Stimulated activated CD8-positive, alpha-beta memory T cell treated with anti-CD3 and anti-CD28 coated beads, Interleukin-7, amount 100 ng/mL, for 1 hour (primary cell): ENCODE measurements at places on chromosomes 7 and 10.
A peak's percentile ranks its signal among the peaks of the same experiment; 100 is the strongest.

GRCh38 chr7:80879849-80880248 is 39.0 kb downstream of the SEMA3C start:
- DNase-seq, result no peak

DNA sequence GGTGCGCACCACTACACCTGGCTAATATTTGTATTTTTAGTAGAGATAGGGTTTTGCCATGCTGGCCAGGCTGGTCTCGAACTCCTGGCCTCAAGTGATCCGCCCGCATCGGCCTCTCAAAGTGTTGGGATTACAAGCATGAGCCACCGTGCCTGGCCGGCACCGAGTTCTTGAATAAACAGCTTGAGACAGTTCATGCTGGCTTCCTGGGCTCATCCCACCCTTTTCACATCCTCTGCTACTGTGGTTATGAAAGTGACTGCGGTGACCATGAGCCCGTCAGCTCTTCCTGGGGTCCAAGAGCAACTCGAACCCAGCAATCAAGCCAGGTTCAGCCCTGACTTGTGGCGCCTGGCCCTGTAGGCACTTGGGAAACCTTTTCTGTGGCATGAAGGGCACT is 38.7 kb downstream of the HIP1 start:
- no peak for DNase-seq

GRCh38 chr7:23712368-23713284 is 2.6 kb downstream of the STK31 start:
- DNase-seq, result no peak

- DNase-seq, result peak; percentile 8
Measured at GRCh38 chr7:77696643-77697534, 630 bp downstream of the RSBN1L start.

GRCh38 chr10:74078037-74078436 is 72.6 kb downstream of the AP3M1 start:
- DNase-seq, result peak; percentile 6

GRCh38 chr10:117965984-117966383 is 80.8 kb downstream of the RAB11FIP2 start:
- no peak for DNase-seq

GRCh38 chr10:51867956-51868355 is 168.6 kb upstream of the CSTF2T start:
- no peak for DNase-seq

DNA sequence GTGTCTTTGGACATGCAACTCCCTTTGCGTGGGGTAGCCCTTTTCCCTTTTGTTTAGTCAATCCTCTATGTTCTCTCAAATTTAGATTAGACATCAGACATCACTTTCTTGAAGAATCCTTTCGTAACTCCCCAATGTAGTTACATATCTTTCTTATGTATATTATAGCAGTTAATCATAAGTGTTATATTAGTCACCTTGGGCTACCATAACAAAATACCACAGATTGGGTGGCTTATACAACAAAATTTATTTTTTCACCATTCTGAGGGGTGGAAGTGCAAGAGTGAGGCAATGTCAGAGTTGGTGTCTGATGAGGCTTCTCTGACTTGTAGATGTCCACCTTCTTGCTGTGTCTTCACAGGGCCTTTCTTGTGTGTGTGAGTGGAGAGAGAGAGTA is 105.7 kb downstream of the PHTF2 start:
- no peak for DNase-seq

- no peak for DNase-seq
Measured at GRCh38 chr7:133167300-133167699, 85.4 kb upstream of the CHCHD3 start.

GRCh38 chr7:156019308-156019707 is 207.0 kb upstream of the SHH start:
- DNase-seq, result no peak

DNA sequence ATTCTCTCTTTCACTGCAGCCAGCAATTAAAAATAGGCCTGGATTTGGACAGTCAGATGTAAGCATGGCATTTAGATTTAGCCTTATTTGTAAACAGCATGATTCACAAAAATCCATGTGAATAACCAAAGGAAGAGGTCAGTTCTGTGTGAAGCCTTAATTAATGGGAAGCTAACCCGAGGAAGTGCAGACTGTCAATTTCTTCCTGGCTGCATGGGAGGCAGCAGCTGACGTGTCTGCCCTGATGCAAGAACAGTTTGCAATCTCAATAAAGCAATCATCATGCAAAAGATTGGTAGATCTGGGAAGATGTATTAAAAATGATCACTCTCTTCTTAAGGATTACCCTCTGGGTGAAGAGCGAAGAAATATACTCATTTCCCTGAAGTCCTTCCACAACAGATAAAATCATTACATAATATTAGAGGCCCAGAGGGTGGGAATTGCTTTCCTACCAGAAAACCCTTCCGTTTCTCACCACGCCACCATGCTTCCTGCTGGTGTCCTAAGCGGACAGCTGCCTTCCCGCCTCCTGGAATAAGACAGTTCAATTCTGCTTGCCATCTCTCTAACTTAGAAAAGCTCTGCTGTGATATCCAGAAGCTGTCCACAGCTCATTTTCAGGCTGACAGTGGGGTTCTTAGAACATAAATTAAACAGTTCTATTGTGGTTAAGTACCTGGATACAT is 526.7 kb upstream of the NRP1 start:
- no peak for DNase-seq

DNA sequence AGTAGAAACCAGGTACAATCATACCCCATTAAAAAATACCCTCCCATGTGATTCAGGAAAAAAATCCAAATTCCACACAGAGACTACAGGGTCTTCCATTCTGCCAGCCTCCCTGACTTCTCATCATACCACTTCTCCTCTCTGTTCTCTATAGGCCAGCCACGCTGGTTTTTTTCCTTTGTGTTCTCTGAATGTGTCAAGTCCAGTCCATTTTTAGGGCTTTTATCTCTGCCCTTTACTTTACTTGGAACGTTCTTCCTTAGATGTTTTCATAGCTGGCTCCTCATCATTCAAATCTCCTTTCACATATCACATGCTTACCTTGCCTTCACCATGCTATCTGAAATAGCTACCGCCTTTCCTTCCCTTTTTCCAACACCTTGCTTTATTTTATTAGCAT is 597.6 kb downstream of the PHTF2 start:
- DNase-seq, result no peak

DNA sequence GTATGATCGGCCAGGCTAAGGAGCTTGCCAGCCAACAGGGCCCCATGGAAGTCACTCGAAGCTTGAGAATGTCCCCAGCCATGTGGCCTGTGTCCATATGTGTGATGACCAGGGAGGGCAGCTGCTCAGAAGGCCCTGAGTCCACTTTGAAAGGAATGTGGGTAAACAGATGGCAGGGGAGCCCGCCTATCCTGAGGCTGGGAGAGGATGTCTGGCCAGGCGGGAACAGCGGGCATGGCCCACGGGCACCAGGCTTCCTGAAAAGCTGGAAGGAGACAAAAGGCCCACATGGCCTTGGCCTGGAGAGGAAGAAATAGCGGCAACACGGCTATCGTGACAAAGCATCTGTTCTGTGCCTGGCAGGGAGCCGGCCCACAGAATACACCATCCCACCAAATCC is 137.9 kb upstream of the PPIF start:
- no peak for DNase-seq

GRCh38 chr10:69979174-69979573 is 73.5 kb upstream of the MACROH2A2 start:
- no peak for DNase-seq

DNA sequence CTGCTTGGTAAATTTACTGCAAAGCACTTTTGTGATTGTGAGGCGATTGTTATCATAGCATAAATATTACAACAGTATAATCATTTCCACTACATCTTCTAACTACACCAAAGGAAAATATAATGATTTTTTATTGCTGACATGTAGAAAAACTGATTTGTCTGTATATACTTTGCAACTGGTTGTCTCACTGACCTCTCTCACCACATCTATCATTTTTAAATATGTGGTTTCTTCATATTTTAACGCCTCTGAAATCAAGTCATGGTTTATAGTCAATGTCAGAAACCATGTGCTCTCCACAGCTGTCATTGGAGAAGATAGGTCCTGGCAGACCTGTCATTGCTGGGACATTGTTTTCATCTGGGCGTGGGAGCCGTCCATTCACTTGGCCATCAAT is 315.4 kb upstream of the KLF6 start:
- no peak for DNase-seq

- DNase-seq, result no peak
Measured at GRCh38 chr7:98078197-98078870, 28.3 kb upstream of the LMTK2 start.

GRCh38 chr7:112162142-112162766 is 43.9 kb downstream of the DOCK4 start:
- no peak for DNase-seq

DNA sequence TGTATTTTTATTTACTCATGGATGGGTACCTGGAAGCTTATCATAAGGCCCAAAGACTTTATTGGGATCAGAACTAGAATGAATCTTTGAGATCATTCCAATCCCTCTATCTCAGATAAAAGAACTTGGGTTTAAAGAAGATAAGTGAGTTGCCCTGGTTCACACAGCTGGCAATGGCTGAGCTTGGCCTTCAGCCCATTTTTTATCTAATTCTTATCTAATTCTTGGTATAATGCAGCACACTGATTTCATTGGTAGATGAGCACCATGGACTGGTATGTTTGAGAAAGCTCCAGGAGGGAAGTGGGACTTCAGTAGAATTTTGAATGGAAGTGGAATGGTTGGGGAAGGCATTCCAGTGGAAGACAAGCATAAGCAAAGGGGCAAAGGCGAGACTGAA is 558.9 kb downstream of the REEP3 start:
- DNase-seq, result no peak

DNA sequence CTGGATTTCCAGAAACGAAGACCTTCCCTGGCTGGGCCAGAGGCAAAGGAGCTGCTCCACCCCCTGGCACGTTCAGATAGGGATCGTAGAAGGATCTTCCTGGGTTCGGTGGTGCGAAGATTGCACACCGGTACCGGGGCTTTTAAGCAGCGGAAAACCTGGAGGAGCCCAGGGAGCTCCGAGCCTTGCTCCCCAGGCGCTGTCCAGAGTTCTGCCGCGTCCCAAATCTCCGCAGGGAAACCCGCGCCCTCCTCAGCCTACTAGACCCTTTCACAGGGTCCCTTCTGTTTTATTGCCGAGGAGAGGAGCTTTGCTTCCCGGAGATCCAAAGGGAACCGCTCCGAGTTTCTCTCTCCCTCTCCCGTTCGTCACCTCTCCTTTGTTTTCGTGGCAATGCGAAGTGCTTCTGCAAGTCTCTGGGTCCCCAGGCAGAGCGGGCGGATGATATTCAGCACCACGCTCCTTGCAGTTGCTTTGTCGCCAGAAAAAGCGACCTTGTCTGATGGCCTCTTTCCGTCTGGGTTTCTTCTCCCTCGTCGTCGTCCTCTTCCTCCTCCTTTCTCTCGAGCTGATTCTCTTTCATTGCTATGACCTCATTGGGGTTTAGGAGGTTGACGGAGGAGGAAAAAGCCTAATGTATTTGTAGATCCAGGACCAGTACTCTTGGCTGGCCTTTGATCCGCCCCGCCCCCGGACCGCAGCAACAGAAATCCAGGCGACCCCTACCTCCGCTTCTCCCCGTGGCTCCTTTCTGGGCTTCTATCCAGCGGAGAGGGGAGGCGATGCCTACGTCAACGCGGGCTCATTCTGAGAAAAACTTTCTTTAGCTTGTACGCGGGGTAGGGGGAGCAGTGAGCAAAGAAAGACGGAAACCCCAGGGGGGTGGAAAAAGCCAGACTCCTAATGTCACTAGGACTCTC is at the start of gene TMEM196:
Gene TMEM196 (minus strand): TSS at position 777 of the 920 bp plus-strand sequence. CDS start 921 bp downstream, outside the sequence.
- DNase-seq, result no peak

GRCh38 chr10:1187151-1187854 is 131.1 kb downstream of the WDR37 start:
- DNase-seq, result no peak

GRCh38 chr10:43294892-43295291 is 28.0 kb upstream of the RASGEF1A start:
- DNase-seq, result no peak

- no peak for DNase-seq
Measured at GRCh38 chr10:74753442-74754211, 72.8 kb upstream of the KAT6B start.

DNA sequence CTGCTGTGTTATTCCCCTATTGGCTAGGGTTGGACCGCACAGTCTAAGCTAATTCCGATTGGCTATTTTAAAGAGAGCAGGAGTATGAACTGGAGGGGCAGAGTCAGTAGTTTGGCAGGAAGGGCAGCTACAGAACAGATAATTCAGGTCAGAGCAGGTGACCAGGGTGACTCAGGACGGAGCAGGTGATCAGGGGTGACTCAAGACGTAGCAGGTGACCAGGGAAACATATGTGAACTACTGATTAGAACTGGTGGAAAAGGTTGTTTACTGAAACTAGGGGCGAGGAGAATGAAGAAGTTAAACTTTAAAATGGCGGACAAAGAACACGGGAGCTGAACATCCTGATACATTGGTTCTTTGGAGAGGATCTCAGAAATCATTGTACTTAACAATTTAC is 102.3 kb downstream of the CCDC7 start:
- DNase-seq, result no peak

GRCh38 chr10:128066870-128067382 is 59.3 kb downstream of the MKI67 start:
- no peak for DNase-seq

DNA sequence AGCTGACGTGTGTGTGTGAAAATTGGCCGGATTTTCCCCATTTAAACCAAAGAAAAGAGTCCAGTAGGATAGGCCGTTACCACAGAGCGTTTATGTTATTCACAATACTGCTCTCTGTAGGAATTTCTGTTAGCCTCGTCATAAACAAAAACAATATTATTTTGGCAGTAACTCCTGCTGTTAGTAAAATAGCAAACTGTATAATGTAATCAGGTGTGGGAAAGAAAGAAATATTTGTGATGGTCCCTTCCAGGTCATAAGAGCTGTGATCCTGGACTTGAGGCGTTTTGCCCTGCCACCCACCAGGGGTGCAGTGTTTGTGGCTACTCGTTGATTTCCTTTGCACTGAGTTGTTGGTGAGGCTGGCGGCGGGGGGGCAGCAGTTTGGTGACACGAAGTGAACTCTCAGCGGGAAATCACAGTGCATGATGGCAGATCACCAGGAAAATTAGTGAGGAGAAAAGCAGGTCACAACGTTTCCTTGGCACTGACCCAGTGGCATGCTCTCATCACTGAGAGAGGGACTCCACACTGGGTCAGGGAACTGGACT is 2.8 kb downstream of the EEPD1 start:
- DNase-seq, result no peak

- no peak for DNase-seq
Measured at GRCh38 chr7:155109121-155109520, 39.0 kb downstream of the HTR5A start.

- DNase-seq, result no peak
Measured at GRCh38 chr7:99132595-99133321, 11.2 kb downstream of the SMURF1 start.
